Activated CD4-positive, alpha-beta T cell treated with anti-CD3 and anti-CD28 coated beads for 24 hours (primary cell): ENCODE measurements at places on chromosomes 12 and 14.

- DNase-seq, result no peak
These were observed 129.6 kb downstream of the GTF2A1 start for GRCh38 chr14:81091139-81091538.

- DNase-seq, result no peak
These were observed 51.8 kb downstream of the MOK start for GRCh38 chr14:102252834-102253801.

GRCh38 chr14:99224116-99224910 lies 47.7 kb downstream of the BCL11B start:
- no peak for DNase-seq

- DNase-seq, result no peak
These were observed 26.1 kb upstream of the MYF6 start for GRCh38 chr12:80681287-80681686.

GRCh38 chr12:104226672-104227071 lies 11.1 kb downstream of the TXNRD1 start:
- DNase-seq, result no peak

GRCh38 chr12:129328235-129328634 lies 475.0 kb downstream of the GLT1D1 start:
- DNase-seq, result no peak

DNA sequence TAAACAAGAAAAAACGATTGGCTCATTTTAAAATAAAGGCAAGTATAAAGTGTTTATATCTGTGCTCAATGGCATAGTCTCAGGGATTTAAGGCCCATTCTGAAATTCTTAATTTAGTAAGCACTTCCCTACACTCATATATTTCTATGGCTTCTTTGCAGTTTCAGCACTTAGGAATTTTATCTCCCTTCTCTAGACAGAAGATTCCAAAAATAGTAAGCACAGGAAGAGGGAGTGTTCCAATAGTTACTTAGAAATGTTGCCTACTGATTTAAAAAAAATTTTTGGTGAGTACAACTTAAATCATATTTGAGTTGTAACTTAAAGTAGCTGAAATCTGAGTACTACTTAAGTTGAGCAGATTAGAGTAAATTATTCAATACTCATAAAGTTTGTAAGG lies 19.8 kb downstream of the INSM2 start:
- DNase-seq, result no peak

DNA sequence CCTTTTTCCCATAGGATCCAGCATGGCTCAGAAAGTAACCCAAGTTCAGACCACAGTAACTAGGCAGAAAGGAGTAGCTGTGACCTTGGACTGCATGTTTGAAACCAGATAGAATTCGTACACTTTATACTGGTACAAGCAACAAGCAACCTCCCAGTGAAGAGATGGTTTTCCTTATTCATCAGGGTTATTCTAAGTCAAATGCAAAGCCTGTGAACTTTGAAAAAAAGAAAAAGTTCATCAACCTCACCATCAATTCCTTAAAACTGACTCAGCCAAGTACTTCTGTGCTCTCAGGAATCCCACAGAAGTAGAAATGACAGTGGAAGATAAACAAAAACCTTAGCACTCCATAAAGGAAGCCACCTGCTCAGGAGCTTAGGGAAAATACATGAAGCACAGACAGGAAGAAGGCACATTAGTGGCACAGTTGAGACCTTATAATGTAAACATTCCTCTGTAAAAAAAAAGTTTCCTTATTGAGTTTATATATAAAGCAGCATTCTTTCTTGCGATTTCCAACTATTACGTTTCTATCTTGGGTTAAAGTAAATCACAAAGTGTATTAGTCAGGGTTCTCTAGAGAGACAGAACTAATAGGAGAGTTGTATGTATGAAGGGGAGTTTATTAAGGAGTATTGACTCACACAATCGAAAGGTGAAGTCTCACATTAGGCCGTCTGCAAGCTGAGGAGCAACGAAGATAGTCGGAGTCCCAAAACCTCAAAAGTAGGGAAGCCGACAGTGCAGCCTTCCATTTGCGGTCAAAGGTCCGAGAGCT lies 398.4 kb downstream of the DAD1 start:
- DNase-seq, result no peak

- DNase-seq, result no peak
These were observed 263.9 kb downstream of the LRIG3 start for GRCh38 chr12:58656254-58657009.

- DNase-seq, result no peak
These were observed 232.9 kb downstream of the PCNX1 start for GRCh38 chr14:71140157-71140556.

DNA sequence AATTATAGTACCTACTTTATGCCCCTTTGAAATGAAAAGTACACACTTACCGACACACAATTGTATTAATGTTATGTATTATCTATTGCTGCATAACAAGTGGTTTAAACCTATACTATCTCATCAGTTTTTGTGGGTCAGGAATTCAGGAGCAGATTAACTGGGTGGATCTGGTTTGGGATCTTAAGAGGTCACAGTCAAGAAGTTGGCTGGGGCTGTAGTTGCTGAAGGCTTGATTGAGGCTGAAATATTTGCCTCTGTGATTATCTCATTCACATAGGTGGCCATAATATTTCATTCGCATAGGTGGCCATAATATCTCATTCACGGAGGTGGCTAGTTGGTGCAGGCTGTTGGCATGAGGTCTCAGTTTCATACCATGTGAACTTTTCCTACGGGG lies 5.7 kb downstream of the METTL25 start:
- no peak for DNase-seq

DNA sequence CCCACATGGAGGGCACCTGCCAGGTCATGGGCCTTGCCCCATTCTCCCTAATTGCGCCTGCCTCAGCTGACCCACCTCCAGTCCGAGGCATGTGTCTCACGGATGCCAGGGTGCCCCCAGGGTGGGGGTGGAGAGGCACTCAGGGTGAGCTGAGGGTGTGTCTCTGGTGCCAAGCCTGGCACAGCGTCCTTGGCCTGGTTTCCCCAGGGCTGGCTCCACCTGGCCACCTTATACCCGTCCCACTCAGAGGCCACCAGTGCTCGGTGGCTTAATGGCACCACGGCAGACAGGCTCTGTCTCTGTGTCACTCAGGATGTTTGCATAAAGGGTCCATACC lies 33.6 kb upstream of the TDRD9 start:
- no peak for DNase-seq

DNA sequence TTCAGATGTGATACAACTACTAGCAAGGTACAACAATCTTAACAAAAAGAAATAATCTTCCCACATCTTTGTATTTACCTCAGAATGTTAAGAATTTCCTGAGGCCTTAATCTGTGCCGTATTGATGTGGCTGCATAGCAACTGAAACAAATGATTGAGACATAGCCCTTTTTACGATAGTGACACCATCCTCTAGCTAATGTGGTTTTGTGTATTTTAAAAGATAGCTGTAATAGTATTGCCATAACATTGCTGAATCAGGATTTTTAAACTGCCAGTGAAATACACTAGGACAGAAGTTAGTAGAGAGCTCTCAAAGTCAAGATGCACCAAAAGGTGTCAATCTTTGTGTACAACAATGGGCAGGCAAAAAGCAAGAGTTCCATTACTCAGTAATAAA lies 11.9 kb downstream of the NPAS3 start:
- DNase-seq, result no peak

- DNase-seq, result no peak
These were observed 1305.0 kb downstream of the LRFN5 start for GRCh38 chr14:42911642-42912041.

- DNase-seq, result no peak
These were observed 151.8 kb upstream of the HMGA2 start for GRCh38 chr12:65672441-65672840.

DNA sequence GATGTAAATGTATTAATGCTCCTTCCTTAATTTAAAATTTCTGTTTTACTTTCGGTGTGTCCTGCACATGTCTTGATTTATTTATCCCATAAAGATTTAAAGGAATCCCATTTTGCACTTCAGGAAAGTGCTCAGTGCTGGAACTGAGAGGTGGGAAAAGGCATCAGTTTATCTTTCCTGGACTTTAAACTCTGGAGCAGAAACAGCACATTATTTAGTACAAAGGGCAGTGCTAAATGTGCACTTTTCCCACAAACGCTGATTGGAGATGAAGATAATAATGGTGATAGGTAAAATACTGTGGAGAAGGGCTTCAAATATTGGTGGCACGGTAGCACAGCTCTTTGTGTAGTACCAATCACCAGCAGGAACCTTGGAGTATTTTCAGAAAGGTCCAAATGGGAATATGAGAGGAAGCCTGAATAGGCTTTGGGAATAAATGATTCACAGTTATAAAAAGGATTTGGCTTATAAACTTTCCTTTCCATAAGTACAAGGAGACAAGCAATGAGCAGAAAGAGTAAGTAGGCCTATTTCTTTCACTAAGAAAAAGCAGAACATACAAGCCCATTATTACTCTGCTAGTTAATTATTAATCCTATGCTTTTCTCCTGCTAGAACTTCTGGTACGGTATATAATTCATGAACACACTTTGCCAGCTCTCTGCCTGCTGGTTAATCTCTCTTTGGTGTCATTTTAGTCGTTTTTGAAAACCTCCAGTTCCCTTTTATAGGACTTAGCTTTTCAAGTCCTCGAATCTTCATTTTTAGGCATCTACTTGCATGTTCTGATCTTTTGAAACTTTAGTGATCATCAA lies 58.3 kb downstream of the SLC15A5 start:
- DNase-seq, result no peak

- DNase-seq, result peak; percentile 31
These were observed 5.1 kb downstream of the CLMN start for GRCh38 chr14:95314609-95315008.

- DNase-seq, result peak; percentile 41
These were observed 32.6 kb upstream of the CD9 start for GRCh38 chr12:6167327-6168280.

- DNase-seq, result no peak
These were observed 57.8 kb downstream of the CIT start for GRCh38 chr12:119819322-119819721.

DNA sequence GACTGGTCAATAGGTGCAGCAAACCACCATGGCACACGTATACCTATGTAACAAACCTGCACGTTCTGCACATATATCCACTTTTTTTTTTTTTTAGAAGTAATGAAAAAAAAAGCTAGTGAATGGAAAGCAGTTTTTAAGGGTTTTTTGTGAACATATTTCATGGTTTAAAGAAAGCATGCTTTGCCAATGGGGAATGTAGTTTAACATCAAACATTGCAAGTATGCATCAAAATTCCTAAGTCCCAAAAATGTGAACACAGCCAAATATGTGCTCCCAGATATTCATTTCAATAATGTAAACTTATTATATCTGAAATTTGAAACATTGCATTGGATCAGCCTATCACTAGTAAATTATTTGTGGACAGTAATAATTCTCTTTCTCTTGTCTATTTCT lies 710.4 kb upstream of the FLRT2 start:
- no peak for DNase-seq
